ENCODE measurements at places on chromosomes 3 and 15.

DNA sequence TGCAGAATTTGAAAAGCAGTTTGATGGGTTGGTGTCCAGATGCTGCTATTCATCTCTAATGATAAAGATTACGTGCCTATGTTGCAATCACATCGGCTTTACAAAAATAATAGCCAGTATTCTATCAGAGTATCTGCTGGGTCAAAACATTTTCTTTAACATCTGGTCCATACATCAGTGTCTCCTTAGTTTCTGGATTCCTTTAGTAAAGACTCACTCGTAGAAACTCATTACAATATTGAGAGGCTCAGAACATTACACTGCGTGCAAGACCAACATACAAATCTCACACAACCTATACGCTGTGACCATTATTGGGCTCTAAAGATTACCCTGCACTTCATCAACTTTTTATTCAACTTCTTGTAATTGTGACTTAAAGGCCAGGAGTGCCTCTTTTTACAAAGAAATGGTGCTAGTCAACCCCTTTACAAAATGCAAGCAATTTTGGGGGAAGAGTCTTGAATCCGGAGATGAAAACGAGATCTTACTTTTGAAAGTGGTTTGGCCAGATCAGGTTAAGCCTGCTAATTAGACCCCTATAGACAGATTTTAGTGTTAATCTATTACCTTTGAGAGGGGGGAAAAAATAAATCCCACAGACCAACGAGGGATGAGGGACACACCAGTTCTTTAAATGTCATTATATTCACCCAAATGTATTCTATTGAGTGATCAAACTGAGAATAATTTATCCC, 2.9 kb downstream of the TRA2B start:
- no peak for DNase-seq

DNA sequence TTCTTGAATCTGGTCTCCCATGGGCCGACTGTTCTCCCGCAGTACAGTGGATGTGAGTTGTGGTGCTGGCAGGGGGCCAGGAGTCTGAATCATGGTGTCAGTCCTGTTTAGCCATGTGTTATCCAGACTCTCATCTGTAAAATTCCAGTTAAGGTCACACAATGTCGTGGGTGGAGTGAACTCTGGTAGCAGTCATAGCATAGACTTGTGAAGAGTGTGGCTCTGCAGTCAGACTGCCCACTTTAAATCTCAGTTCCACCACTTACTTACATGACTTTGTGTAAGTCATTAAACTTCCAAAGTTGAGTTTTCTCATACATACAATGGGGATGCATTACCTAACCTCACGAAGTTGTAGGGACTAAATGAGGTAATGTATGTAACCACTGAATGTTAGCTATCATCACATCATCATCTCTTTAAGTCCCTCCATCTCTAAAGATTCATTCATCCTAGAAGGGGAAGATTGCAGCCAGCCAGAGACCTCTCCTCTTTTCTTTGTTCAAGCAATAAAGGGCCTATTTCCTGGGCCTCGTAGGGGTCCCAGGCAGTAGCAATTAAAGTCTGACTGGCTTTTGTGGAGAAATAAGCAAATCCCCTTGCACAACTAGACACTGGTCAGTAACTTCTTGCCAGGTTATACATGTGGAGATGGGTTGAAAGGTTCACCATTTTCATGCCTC, 93.9 kb downstream of the PCCB start:
- DNase-seq: no peak

DNA sequence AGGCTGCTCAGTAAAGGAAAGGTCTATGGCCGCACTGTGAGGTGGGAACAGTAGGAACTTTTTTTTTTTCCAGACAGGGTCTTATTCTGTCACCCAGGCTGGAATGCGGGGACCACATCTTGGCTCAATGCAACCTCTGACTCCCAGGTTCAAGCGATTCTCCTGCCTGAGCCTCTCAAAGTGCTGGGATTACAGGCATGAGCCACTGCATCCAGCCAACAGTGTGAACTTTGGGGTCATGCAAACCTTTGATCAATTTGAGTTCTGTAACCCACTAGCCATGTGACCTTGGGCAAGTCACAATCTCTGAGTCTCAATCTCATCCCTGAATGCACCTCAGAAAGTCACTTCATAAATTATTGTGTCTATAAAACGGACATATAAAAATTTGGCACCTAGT, 286.8 kb upstream of the CTNNB1 start:
- DNase-seq: no peak

DNA sequence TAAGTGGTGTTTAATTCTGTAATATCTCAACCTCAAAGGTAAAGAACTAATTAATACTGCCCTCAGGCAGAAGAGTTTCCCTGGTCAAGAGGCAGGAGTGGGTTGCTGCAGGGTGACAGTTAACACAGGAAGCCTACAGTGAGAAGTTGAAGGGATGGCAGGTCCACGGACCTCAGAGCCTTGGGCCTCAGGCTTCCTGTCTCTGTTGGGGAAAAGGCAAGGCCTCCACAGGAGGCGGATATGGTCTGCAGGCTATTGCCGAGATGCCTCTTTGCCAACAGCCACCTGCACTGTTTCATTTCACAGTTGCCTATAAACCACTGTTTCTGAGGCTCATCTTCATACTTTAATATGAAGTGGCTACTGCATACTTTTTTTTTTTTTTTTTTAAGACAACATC, 33.3 kb upstream of the RPN1 start:
- no peak for DNase-seq

GRCh38 chr3:53518495-53518981, 24.1 kb downstream of the CACNA1D start:
- no peak for DNase-seq

DNA sequence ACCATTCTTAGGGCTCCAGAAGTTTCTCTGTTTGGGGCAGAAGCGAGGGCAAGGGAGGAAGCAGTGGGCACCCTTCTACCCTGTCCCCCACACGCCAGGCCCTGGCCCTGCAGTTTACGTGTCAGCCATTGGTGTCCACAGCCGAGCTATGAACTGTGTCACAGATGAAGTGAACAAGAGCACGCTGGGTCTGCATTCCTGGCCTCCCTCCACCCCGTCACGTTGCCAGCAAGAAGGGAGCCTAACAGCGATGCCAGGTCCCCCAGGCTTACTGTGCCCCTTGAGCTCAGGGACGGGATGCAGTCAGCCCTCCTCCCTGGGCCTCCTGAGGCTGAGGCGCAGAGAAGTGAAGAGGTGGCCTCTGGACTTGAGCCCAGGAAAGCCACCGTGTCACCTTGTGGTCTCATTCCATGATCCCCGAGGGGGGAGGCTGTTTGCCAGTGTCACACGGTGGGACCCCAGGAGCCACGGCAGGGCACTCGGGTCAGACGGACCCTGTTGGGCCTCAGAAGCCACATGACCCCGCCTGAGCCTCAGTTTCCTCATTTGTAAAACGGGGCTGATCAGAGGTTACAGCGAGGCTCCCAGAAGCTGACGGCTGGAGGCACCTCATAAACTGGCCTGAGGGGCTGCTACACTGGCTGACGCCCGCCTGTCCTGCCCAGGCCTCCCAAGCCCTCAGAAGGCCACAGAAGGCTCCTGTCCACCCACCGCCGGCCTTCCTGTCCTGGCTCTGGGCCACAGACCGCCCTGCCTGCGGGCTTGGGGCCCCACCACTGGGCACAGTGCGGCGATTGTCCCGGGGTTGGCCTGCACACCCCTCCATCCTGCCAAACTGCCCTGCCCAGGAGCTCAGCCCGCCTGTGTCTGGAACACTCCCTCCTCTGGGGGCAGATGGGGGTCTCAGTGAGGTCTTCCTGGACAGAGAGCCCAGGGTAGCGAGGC, 18.6 kb downstream of the IQSEC1 start:
- no peak for DNase-seq

DNA sequence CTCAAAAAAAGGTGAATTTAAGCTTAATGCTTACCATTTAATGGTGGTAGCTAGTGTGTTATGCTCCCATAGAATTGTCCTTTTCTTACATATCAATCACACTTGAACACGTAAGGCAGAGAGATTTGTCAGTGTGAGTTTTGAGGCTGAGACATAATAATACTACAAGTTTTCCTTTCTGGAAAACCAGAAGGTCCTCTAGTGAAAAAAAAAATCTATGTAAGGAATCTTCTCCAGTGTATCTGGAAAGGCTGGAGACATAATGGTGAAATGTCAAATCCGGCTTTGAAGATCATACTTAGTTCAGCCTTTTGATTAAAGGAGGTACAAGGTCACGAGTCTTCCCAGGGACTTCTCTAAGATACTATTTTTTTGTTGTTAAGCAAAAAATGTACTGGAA, 3.4 kb downstream of the TSC22D2 start:
- no peak for DNase-seq

- DNase-seq: no peak
These were observed 121.0 kb downstream of the MTHFS start for GRCh38 chr15:79775821-79776220.

GRCh38 chr15:88077296-88078020, 179.1 kb downstream of the NTRK3 start:
- no peak for DNase-seq

- no peak for DNase-seq
These were observed 73.5 kb upstream of the SLCO3A1 start for GRCh38 chr15:91779960-91780359.

DNA sequence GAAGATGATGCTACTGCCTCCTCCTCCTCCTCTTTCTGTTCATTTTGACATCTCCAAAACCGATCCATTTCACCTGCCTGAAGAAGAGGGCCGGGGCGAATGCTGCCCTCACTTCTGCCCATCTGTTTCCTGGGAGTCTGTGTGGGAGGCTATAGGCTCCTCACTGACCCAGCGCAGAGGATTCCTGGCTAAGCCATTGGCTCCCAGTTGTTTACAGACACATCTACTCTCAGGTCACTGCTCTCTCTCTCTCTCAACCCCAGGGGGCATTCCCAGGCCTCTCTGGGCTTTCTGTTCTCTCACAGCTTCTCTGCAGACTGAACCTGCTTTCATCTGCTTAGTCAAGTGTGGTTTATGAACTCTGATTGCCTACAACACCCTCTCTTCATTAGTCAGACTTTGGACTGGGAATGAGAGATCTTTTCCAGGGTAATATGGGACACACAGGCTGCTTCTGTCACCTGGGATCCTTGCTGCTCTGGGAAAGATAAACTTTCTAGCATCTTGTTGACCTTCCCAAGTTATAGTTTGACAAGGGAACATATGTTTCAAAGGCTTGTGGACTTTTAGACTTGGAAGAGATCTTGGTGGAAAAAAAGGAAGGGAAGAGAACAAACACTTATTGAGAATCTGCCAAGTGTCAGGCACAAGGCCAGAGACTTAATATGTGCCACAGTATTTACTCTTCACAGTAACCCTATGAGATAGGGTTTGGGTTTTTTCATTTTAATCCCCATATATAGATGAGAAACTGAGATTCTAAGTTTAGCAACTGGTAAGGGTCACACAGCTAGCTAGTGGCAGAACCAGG, 30.2 kb upstream of the USP3 start:
- DNase-seq: no peak

- no peak for DNase-seq
These were observed 156.0 kb upstream of the SOX2 start for GRCh38 chr3:181555681-181556080.

DNA sequence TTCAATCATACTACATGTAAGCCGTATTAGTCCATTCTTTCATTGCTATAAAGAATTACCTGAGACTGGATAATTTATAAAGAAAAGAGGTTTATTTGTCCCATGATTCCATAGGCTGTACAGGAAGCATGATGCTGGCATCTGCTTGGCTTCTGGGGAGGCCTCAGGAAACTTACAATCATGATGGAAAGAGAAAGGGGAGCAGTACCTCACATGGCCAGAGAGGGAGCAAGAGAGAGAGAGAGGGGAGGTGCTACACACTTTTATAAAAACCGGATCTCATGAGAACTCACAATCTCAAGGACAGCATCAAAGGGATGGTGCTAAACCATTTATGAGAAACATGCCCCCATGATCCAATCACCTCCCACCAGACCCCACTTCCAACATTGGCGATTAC, 14.3 kb upstream of the CLASP2 start:
- DNase-seq: no peak

GRCh38 chr3:69385723-69386555, at the start of gene FRMD4B:
Gene FRMD4B (minus strand): TSS chr3:69386088. CDS start chr3:69385989, 99 bp downstream.
- peak; percentile 55 for DNase-seq

DNA sequence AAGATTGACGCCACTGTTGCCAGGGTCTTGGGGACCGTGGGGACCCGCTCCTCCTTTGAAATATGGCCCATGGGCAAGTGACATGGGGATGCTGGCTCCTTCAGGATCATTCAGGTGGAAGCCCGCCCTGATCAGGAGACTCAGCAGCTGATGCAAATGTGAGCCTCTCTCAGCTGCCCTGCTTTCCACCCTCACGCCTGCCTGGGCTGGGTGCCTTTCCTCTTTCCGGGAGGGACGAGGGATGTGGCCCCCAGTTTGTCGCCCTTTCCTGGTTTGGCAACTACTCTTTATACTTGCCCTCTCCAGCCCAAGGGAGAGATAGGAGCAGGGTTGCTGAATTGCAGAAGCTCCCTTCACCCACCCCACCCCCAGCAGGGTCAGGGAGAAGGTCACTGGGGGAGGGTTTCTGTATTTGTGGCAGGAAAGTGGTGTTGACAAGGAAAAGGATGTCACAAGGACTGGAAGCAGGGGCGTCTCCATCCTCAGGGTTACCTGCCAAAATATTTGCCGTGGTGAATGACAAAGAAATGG, 21.8 kb downstream of the DNASE1L3 start:
- no peak for DNase-seq

- DNase-seq: no peak
These were observed 8.3 kb downstream of the KIF23 start for GRCh38 chr15:69422336-69422895.

DNA sequence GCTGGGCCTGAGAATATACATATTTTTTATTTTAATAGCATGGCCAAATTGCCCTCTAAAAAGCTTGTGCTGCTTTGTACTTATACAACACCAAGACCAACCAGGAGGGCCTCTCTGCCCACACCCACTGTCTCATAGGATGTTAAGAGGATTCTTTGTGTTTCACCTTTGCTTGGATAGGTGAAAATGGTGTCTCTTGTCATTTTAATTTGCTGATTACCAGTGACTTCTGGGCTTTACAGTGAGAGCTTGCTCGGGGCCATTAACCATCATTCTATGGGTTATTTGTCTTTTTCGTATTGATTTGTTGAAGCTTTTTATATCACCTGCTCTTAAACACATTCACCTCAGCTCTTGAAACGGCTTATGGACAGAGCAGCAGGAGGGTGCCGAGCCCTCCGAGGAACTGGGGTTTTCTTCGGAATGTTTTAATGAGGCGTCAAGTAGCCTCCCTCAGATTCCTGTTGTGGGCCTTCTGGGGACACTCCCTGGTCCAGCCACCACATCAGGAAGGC, 10.5 kb downstream of the PTH1R start:
- DNase-seq: no peak

GRCh38 chr3:188926111-188926510, 245.7 kb upstream of the TPRG1 start:
- no peak for DNase-seq

DNA sequence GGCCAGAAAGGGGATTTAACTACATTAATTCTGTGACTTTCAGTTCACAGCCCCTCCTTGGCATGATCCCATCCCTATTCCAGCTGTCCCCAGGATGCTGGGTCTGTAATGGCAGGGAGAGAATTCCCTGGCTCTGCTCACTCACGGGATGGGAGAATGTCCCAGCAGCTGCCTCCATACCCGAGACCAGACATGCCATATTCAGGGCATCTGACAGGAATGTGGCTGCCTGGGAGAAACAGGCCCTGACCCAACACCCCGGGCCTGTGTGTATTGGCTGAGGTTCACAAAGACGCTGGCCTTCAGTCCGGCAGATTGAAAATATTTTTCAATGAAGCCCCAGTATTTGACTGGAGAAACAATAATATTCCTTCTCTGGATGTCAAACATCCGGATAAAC, 83.6 kb upstream of the SMAD3 start:
- DNase-seq: no peak

- no peak for DNase-seq
These were observed 405.9 kb downstream of the NR2F2 start for GRCh38 chr15:96736384-96736783.

- peak; percentile 70 for DNase-seq
These were observed 296.8 kb downstream of the RORA start for GRCh38 chr15:60932051-60932915.
